ENCODE measurements at places on chromosomes 16 and 17.

DNA sequence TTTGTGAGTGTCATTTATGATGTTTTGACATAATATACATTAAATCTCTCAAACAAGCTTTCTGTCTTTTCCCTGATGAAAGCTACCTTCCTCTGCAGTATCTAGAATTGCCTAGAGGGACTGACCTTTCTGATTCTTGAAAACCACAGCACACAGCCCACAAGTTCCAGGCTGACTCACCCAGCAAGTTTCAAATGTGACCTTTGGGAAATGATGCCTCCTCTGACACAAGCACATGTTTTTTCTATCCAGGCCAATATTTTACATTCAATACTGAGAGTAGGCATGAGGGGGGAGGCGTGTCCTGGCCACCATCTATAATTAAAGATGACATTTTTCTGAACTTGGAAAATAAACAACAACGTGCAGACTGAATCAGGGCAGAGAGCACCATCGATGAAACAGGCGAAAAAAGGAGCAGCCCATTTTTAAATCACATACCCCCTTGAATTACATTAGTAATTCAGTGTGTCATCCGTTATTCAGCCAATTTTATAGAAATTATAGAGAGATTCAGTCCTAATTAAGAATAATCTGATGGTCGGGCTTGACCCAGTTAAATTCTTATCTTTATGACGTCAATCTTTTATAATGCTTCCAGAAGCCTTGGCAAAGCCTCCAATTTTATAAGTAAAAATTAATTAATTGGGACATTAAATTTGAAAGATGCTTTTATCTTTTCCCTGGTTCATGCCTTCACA is 292.6 kb upstream of the CDH11 start:
- no peak for DNase-seq

- DNase-seq = no peak
Observed at GRCh38 chr16:35689764-35690163, 2230.4 kb downstream of the TP53TG3F start.

GRCh38 chr16:85399583-85400284 is 213.4 kb upstream of the GSE1 start:
- no peak for DNase-seq

DNA sequence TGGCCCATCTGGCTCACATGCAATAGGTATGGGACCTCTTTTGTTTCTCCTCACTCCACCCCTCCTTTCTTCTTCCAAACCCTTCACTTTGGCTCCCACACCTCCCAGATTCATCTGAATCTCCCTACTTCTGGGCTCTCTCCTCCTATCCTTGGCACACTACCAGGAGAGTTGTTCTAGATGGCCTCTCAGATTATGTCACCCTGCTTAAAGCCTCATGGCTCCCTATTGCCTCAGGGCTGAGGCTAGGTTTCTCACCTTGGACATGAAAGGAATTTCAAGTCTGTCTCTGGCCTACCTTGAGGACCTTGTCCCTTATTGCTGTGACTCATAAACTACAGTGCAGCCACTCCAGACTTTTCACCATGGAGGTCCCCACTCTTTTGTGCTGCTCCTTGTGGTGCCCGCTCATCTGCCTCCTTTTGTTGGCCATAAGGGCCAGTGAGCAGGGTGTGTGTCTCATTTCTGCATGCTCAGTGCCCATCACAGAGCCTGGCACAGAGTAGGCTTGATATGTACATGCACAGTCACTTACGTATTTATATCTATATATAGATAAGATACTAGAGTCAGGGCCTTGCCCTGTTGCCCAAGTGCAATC is 1.0 kb upstream of the MFAP4 start:
- DNase-seq = no peak

DNA sequence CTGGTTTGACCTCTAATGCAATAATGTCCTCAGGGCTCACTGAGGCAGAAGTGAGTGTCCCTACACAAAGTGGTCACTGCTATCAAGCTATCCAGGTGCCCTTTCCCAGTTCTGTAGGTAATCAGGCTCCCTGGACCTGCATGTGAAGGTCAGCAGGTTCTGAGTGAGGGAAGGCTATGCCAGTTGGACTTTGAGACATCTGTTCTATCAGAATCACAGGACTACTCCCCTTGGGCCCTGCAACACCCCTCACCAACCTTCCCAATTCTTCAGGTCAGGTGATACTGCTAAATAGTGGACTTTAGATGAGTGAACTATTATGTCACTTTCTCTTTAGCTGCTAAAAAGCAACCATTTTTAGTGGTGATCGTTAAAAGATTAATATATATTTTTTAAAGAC is 37.6 kb downstream of the ZZEF1 start:
- DNase-seq = no peak

GRCh38 chr17:74832421-74832820 is 27.3 kb downstream of the GRIN2C start:
- no peak for DNase-seq

- DNase-seq = no peak
Observed at GRCh38 chr16:84988328-84989080, 22.8 kb downstream of the ZDHHC7 start.

- no peak for DNase-seq
Observed at GRCh38 chr17:69588827-69589239, 174.3 kb downstream of the MAP2K6 start.

- no peak for DNase-seq
Observed at GRCh38 chr16:21088143-21088542, 62.5 kb downstream of the DNAH3 start.

DNA sequence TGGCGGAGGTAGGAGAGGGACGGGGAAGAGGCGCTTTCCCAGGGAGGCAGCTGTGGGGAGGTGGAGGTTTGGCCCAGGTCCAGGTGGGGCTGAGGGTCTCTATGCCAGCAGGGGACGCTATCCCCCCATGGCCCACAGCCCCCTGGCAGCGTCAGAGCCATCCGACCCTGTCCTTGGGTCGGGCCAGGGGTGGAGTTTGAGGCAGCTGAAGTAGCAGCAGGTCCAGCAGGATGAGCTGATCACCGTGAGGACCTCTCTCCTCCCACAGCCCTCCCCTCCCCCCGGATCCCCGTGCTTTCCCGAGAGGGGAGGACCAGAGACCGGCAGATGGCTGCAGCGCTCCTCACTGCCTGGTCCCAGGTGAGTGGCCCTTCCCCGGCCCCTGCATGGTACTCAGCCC is 3.2 kb downstream of the ZNF205 start:
- no peak for DNase-seq

GRCh38 chr16:68704232-68704867 is 32.7 kb upstream of the CDH1 start:
- peak; percentile 28 for DNase-seq

DNA sequence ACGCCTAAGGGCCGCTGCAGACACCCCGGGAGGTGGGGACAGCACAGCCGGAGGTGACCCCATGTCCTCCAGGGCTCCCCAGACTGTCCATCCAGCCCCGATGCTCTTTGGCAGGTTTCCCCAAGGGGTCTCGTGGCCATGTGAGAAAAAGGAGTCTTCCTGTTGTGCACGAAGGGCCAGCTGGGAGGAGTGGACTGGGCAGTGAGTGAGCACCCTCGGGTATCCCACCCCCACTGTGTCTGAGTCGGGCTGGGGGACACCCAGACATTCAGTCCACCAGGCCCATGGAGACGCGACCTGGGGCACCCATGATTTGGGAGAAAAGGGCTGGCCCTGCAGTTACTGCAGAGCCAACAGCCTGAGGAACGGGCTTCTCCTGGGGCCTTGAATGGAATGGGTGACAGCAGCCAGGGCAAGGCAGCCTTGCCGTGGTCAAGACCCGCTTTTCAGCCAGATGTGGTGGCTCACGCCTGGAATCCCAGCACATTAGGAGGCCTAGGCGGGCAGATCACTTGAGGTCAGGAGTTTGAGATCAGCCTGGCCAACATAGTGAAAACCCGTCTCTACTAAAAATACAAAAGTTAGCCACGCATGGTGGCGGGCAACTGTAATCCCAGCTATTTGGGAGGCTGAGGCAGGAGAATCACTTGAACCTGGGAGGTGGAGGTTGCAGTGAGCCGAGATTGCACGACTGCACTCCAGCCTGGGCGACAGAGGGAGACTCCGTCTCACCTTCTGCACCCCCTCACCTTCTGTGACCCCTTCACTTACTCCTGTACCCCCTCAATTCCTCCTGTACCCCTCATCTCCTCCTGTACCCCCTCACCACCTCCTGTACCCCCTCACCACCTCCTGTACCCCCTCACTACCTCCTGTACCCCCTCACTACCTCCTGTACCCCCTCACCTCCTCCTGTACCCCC is 24.1 kb upstream of the CAPN15 start:
- DNase-seq = no peak

DNA sequence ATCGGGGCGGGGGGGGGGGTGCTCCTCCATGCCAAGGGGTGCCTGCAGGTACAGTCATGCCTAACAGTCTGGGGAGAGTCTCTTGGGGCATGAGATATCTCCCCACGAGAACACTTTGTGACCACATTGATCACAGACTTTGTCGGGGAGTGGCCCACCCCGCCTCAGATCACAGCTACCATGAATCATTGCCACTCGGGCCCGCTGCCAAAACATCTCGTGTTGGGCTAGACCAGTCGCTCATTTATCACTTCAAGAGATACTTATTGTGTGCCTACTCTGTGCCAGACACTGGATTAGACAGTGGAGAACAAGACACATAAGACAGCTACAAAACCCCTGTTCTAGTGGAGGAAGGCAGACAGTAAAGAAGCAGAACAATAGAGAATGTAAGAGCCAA is 72.6 kb downstream of the CLEC16A start:
- DNase-seq = peak; percentile 17

- no peak for DNase-seq
Observed at GRCh38 chr17:75417054-75417580, 11.6 kb upstream of the GRB2 start.

- DNase-seq = no peak
Observed at GRCh38 chr17:30372755-30373154, 6.0 kb upstream of the CPD start.

DNA sequence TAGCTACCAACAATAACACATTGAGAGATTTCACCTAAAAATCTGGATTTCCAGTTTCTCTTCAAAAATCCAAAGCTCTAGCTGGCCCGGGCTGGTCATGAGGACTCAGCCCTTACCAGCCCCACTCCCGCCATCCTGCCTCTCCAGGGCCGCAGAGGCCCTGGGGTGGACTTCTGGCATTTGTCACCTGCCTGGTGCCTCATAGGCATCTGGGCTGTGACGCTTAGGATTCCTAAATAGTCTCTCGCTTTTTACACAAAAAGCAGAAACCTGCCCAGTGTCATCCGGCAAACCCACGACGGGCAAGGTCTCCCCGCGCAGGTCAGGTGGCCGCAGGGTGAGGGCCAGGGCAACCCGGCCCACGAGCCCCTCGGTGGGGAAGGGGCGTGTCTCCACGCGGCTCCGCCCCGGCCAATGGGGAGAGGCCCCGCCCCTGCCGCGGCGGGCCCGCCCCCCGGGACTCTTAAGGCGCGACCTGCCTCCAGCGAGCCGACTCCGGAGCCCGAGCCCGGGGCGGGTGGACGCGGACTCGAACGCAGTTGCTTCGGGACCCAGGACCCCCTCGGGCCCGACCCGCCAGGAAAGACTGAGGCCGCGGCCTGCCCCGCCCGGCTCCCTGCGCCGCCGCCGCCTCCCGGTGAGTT is at the start of gene VASN:
Gene VASN, plus strand, starts transcription at position 492 of the 644 bp plus-strand sequence. CDS start 9,030 bp downstream, outside the sequence.
- peak; percentile 36 for DNase-seq

GRCh38 chr16:17404941-17405689 is 65.6 kb downstream of the XYLT1 start:
- DNase-seq = no peak

GRCh38 chr17:50493744-50494143 is 14.5 kb upstream of the MYCBPAP start:
- no peak for DNase-seq

- DNase-seq = no peak
Observed at GRCh38 chr17:55420776-55421178, 858 bp downstream of the MMD start.

DNA sequence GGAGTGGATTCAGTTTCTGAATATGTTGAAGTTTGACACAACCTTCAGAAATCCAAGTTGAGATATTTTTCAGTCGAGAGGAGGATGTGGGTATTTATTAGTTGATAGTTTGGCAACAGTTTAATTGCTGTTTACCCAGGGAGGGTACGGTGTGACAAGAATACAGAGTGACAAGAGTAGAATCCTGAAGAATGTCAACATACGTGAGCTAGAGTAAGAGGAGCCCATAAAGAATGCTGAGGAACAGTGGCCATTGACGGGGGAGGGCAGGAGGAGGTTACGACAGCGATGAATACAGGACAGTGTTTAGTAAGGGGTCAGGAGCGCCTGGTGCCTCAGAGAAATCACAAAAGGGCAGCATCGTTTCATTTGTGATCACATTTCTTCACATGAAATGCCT is 76.5 kb downstream of the AATF start:
- no peak for DNase-seq

GRCh38 chr16:86909359-86910160 is 331.2 kb downstream of the FOXL1 start:
- no peak for DNase-seq

DNA sequence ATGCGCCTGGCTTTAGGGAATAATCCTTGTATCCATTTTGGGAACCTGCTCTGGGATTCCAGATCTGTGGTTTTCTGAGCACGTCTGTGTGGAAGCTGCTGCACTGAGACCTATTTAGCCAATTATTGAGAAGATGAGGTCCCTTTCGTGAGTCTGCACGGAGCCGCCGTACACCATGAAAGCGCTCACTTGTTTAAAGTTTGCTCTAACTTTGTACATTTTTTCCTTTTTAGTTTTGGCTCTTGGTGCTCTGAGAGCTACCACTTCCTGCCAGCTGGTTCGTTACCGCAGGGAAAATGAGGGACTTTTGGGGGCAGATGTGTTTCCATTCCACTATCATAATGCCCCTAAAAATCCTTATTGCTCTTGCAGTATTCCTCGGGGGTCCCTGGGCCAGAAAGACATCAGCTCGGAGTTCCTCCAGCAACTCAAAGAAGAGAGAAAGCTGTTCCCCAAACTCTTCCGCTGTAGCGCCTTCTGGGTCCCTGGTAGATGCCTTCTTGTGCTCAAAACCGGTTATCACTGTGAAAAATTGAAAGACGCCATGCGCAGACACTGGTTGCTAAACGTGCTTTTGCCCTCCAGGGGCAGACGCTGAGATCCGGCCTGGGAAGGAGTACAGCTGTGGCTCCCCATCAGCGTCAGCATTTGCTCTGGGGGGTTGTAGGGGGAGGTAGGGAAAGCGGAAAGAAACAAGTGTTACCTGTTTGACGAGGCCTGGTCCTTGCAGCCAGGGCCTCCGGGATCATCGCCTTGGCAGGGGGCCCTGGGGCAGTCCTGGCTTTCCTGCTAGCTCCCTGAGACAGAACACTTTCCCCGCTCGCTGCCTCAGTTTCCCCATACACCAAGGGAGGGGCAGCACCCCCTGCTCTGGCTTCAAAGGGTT is 238.1 kb downstream of the MRTFB start:
- DNase-seq = no peak

GRCh38 chr17:82035488-82035887 is 2.0 kb downstream of the DCXR start:
- no peak for DNase-seq
